ENCODE measurements at places on chromosomes 7 and 10. TPM values are rescaled to one million over a fixed set of nuclear protein-coding genes. Genes with fewer than 3 reads are reported as not detected.

Gene NPC1L1
- polyA plus RNA-seq = not detected

Gene PNLIPRP2
- not detected for polyA plus RNA-seq

Gene FAM131B
- 0.26 TPM for polyA plus RNA-seq

Gene WEE2
- polyA plus RNA-seq = not detected

Gene SPDYE8
- polyA plus RNA-seq = 0.44 TPM

Gene MUC3A
- polyA plus RNA-seq = not detected

Gene KCNH2
- 64.2 TPM for polyA plus RNA-seq

Gene NPS
- not detected for polyA plus RNA-seq

Gene GJD4
- polyA plus RNA-seq = not detected

Gene MLXIPL
- 1.7 TPM for polyA plus RNA-seq

Gene EGR2
- 0.94 TPM for polyA plus RNA-seq

Gene AS3MT
- 6.6 TPM for polyA plus RNA-seq

Gene NRG3
- polyA plus RNA-seq = 0.85 TPM

Gene GNGT1
- not detected for polyA plus RNA-seq

Gene SEMA3C
- polyA plus RNA-seq = 15.5 TPM

Gene PNLIPRP3
- not detected for polyA plus RNA-seq

Gene TEX47
- not detected for polyA plus RNA-seq

Gene CCDC136
- 10.7 TPM for polyA plus RNA-seq

Gene CLRN3
- not detected for polyA plus RNA-seq

Gene CTAGE8
- 0.21 TPM for polyA plus RNA-seq

Gene ZNF316
- 24.9 TPM for polyA plus RNA-seq

Gene CHST3
- 1.9 TPM for polyA plus RNA-seq

Gene GPR22
- 0.84 TPM for polyA plus RNA-seq

Gene SPDYE2B
- 0.72 TPM for polyA plus RNA-seq

Gene TRIM74
- polyA plus RNA-seq = 5.1 TPM

Gene SMIM30
- 211 TPM for polyA plus RNA-seq

Gene HOXA9
- polyA plus RNA-seq = not detected

Gene ZCWPW1
- 18.0 TPM for polyA plus RNA-seq

Gene MYOF
- polyA plus RNA-seq = 9.6 TPM

Gene PRSS37
- 0.12 TPM for polyA plus RNA-seq

Gene YAE1
- polyA plus RNA-seq = 44.3 TPM

Gene PPP1R9A
- polyA plus RNA-seq = 23.8 TPM

Gene RPEL1
- polyA plus RNA-seq = not detected

Gene MMP21
- not detected for polyA plus RNA-seq
